ENCODE measurements at places on chromosomes 13 and 19.

DNA sequence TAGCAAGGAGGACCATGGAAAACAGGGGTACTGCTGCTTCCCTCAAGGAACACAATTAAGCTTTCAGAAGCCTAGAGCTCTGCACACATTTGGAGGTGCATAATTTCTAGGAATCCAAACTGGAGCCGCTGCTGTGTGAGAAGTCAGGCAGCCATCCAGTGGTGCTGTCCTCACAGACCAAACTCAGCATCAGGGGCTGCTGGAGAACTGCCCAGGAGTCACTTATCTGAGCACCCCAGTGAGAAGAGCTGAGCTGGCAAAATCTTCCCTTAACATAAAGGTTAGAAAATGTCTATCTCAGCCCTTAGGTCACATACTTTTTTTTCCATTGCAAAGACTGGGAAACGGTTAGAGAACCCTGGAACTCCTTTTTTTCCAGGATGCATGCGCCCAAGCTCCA lies 72.8 kb downstream of the ATP7B start:
- DNase-seq, result no peak

DNA sequence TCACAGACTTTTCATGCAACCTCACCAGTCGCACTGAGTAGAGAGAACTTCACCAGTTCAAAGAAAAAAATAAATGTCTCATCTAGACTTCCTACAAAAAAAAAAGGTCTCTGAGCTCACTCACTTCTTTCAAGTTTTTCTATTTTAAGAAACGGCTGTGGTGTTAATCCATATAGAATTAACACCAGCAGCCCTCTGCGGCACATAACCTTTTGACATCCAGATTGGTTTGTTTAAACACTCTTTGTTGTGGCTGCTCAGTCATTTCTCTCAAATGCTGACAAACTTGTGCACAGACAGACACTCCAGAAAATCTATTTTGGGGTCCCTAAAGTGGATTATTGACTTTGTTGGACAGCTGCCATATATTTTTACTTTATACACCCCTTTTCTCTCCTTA lies 874.9 kb downstream of the EFNB2 start:
- no peak for DNase-seq

DNA sequence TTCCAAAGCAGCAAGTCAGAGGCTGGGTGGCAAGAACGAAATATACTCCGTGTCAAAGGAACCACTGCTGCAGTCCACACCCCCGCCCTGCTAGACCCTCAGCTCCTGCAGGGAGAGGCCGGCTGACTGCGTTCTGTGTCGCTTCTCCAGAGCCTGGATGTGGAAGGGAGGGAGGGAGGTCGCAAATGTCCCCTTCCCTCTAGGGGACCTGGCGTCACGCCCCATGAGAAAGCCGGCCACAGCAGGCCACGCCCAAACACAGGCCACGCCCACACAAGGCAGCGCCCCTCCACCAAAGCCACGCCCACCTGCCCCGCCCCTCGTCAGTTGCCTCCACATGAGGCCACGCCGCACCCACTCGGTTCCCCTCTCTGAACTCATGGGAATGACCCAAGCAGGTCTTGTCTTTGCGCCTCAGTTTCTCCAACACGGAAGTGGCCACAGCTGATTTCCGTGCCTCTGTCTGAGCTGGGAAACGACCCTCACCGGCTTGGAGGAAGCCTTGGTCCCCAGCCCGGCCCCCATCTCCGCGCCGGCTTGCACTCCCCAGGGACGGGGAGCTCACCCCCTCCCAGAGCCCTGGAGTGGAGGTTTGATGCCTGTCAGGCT lies 38.4 kb upstream of the TCF3 start:
- no peak for DNase-seq

GRCh38 chr13:45479661-45480060 lies 14.9 kb downstream of the COG3 start:
- DNase-seq, result no peak

All from NCI-H774 (cell line).